EH (cell line): ENCODE measurements at places on chromosomes 2 and 18.

GRCh38 chr2:229927817-229928321 is 5.6 kb downstream of the FBXO36 start:
- DNase-seq: peak; percentile 73

GRCh38 chr18:3914109-3914508 is 464.1 kb downstream of the TGIF1 start:
- DNase-seq: no peak

DNA sequence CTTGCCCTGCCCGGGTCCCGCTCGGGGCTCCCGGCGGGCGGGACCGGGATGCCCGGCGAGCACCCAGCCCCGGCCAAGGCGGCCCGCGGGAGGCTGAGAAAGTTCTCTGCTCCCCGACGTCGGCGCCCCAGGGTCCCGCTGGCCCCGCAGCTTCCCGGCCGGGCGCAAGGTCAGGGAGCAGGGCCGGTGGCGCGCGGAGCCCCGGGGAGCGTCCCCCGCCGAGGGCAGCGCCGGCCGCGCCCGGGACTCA is 331 bp downstream of the SERPINE2 start:
- DNase-seq: no peak

DNA sequence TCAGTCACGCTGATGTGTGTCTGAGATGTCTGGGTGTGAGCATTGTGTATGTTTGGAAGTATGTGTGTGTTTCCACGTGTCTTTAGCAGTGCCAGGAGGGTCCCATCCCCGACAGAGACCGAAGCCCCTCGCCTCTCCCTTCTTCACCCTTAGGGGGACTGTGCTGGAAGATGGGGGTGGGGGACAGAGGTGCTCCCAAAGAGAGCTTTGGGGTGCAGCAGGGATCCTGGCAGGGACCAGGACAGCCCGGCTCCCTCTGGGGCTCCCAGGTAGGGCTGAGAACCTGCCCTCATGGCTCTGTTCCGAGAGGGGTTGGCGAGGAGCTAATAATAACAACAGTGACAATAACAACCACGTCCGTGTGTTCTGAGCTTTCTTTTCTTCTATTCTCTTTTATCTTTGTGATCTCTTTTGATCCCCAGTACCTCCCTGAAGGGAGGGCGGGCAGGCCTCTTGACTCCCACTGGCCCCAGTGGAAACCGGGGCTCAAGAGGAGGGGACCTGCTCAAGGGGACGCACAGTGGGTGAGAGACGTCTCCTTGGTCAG is 57.6 kb downstream of the SMAD7 start:
- no peak for DNase-seq

DNA sequence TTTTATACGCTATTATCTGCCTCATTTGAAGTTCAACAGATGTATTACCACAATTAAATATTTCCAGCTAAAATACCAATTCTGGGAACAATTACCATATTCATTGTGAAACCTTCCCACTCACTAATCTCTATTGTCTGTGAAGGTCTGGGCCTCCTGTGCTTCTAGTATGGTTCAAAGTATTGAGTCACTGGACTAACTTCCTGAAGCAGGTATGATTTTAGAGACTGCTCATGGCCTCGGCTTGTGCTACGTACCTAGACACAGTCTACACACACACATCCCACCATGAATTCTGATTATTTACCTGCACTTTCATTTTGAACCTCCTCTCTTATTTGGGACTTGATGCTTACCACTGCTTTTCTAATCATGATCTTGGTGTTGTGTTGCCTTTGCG is 180.7 kb upstream of the EPHA4 start:
- no peak for DNase-seq

DNA sequence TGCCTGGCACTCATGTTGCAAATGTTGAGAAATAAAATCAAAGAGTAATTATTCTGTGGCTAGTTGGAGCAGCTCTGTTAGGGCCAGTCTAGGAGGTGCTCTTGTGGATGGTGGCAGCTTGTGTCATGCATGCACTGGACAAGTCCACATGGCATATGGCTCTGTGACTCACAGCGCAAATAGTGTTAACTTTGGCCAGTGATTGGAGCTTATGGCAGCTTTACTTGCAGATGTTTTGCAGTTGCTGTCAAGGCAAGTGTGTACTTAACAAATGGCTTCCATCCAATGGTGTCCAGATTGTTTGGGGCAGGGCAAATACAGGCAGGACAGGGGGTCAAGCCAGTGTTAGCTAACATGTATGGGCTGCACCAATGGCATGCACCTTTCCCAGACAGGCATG is 26.1 kb upstream of the TMX3 start:
- peak; percentile 44 for DNase-seq

DNA sequence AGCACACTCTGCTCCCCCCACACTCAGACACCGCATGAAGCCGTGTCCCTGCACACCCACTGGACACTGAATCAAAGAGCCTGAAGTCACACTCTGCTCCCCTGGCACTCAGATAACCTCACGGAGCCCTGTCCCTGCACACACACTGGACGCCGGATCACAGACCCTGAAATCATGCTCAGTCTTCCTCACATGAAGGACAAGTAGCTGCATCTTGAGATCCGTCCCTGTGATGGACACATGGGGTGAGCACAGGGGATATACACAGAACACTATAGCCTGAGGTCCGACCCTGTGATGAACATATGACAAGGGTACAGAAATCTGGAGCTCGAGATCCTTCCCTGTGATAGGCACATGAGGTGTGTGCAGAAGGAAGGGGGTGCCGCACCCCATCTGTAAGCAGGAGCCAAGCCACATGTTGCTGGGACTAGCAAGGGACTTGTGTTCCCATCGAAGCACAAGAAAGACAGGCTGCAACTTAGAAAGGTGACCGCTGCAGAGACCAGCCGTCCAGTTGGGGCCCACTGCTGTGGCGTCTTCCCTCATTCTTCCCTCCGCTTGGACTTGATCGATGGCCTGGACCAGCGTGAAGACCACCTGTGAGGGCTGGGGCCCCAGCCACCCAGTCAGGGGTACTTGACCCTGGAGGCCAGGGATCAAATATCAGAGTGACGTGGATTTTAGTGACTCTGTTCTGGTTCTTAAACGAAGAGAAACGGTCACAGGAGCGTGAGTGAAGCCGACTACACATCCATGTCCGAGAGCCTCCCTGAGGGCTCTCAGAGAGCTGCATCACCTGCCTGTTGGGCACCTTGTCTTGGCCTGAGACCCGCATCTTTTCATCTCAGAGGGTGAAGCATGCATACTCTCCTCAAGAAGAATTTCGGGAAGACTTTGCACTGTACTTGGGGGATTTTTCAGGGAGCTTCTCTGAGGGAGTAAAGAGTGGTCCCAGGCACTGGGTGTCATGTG is 391.7 kb upstream of the SALL3 start:
- no peak for DNase-seq

GRCh38 chr2:127086990-127087790 is 19.8 kb downstream of the BIN1 start:
- DNase-seq: peak; percentile 61

GRCh38 chr2:225140723-225141122 is 98.5 kb upstream of the DOCK10 start:
- DNase-seq: peak; percentile 16

DNA sequence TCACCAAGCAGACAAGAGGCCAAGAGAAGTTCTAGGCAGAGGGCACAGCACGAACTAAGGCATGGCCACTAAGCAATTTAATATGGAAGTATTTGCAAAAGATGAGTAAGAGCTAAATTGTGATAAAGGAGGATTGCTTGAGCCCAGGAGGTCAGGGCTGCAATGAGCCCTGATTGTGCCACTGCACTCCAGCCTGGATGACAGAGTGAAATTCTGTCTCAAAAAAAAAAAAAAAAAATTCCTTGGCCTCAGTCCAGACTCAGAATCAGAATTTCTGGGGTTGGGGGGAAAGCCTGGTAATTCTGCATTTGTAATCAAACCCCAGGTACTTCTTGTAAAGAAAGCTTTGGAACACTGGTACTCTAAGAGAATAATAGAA is 46.8 kb upstream of the RTN4 start:
- DNase-seq: no peak

- peak; percentile 67 for DNase-seq
These were observed 39.6 kb upstream of the PDK1 start for GRCh38 chr2:172516299-172516698.

DNA sequence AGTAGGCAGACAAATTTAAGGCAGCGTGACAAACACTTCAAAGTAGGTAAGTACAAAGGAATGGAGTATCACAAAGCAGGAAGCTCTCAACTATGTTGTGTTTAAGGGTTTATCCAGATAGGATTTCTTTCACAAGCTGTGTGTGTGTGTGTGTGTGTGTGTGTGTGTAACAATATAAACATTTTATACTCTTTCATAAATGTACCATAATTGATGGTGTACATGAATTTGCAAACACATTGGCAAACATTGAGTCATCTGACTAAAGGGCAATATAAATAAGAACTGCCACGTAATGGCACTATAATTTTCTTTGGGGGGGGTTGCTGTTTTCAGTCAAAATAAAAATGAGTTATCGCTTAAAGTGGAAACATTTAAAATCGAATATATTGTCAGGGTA is 1004.4 kb upstream of the DDX18 start:
- no peak for DNase-seq

DNA sequence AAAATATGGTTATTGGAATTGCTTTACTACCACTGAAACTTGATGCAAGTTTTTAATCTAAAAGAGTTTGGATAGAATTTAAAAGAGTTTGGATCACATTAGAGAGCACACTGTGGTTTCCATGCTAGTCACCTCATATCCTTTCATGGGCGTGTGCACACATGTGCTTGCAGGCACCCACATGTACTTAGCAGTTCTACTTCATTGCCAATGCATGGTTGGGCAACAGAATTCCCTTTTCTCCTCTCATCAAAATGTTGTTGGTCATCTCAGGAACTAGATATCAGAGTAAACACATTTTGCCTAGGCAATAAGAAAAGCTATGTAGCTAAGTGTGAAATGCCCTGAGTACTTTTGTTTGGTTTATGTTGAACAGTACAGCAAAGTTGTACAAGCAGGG is 254.1 kb upstream of the RASGRP3 start:
- no peak for DNase-seq

DNA sequence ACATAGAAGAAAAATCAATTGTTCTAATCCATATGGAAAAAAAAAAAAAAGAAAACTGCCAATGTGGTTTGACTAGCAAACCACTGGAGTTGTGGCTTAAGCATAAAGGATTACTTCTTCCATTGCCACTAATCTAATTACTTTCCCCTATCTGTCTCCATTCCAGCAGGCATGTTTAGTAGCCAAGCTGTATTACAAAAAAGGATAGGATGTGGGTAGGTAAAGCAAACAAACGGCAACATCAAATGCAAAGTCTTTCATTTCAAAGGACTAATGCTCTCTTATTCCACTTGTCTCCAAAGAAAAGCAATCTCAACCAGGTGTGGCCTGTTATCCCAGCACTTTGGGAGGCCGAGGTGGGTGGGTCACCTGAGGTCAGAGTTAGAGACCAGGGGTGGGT is 36.5 kb downstream of the SLC8A1 start:
- no peak for DNase-seq

GRCh38 chr2:241063587-241063986 is 38.5 kb downstream of the MTERF4 start:
- no peak for DNase-seq

GRCh38 chr2:174977364-174977763 is 27.8 kb downstream of the CHN1 start:
- no peak for DNase-seq

DNA sequence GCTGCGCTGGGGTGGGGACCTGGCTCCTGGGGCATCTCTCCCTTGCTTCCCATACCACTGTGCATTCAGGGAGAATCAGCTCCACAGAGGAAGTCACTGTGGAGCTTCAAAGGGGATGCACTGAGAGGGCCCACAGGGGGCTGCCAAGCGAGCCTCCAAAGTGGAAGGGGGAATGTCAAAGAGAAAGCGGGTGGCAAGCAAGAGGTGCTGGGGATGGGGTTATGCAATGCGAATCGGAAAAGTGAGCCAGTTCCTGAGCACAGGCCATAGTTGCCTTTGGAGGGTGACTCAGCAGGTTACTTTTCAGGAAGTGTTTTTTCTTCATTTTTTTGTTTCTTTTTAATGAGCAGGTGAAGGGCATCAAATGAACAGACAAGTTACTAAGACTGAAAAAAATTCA is 17.6 kb downstream of the PMAIP1 start:
- DNase-seq: peak; percentile 45

GRCh38 chr2:204491528-204491927 is 53.7 kb upstream of the PARD3B start:
- DNase-seq: peak; percentile 73

- DNase-seq: no peak
These were observed 497.9 kb upstream of the FANCL start for GRCh38 chr2:58739033-58739432.

DNA sequence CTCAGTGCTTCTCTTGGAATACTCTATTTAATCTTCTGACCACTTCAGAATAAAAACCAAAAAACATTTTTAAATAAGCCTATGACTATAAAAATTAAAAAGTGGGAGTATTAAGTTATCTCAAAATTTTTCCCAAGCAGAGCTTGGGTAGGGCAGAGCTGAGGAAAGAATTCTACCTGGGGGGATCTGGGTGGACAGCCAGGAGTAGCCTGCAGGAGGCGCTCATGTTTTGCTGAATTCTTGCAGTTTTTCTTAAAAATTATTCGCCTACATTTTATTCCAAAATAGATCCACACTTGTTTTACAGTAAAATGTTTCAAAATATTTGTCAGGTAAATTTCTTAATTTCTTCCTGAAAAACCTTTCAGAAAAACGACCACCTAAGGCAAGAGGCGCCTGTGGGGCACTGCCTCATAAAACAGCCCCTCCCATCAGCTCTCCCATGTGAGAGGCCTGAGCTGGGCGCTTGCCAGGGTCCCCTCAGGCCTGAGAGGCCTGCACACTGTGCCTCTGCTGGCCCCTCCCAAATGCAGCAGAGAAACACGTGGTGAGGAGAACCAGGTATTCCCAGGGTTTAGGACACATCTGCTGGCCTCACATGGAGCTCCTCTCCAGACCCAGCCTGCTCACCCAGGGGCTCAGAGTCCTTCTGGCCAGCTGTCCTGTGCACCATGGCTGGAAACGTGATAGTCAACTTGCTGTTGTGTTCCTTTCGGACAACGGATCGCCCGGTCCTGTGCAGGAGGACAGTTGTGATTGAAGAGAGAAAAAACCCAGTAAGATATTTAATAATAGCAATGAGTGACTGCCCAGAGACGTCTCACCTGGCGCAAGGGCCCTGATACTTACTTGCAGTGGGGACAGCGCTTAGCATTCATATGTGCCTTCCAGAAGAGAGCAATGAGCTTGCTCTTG is 17.5 kb downstream of the POLR1A start:
- no peak for DNase-seq

GRCh38 chr2:108454440-108454839 is 5.4 kb downstream of the GCC2 start:
- DNase-seq: no peak

- peak; percentile 15 for DNase-seq
These were observed 136.6 kb downstream of the ZAP70 start for GRCh38 chr2:97849881-97850528.

DNA sequence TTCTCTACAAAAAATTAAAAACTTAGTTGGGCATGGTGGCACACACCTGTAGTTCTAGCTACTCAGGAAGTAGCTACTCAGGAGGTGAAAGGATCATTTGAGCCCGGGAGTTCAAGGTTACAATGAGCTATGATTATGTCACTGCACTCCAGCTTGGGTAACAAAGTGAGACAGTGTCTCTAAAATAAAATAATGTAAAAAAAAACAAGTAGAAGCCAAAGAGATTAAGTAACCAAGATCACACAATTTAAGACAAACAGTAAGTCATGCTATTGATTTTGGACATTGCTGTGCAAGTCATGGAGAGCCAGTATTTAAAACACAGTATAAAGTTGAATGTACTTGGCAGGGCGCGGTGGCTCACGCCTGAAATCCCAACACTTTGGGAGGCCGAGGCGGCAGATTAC is 20.5 kb downstream of the ITSN2 start:
- DNase-seq: no peak

GRCh38 chr2:67318993-67319481 is 78.1 kb upstream of the ETAA1 start:
- DNase-seq: peak; percentile 40
